ENCODE measurements at places on chromosomes 16 and 17.

DNA sequence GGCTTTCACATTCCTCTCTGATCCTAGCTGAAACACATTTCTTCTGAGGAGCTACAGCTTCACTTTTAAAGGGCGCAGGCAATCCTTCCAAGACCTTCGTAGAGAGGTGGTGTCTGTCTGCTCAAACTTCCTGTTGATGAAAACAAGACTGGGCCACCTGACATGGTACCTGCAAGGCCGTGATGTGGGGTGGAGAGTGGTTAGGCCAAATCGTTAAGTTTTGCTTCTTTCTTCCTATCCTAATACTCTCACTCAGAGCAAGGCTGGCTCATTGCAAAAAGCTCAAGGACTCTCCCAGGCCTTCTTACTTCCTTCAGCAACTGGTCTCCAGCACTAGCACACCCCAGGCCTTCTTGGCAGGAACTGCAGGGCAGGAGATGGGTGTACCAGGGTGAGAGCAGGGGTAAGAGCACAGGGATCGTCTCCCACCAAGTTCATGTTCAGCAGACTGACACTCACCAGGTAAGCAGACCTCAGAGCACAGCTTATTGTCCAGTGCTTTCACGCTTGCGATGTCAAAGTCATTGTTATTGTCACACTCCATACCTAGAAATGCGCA lies 10.9 kb upstream of the FOXJ1 start:
- peak; percentile 38 for DNase-seq

- no peak for DNase-seq
These were observed 255.5 kb upstream of the TBX2 start for GRCh38 chr17:61144137-61144536.

DNA sequence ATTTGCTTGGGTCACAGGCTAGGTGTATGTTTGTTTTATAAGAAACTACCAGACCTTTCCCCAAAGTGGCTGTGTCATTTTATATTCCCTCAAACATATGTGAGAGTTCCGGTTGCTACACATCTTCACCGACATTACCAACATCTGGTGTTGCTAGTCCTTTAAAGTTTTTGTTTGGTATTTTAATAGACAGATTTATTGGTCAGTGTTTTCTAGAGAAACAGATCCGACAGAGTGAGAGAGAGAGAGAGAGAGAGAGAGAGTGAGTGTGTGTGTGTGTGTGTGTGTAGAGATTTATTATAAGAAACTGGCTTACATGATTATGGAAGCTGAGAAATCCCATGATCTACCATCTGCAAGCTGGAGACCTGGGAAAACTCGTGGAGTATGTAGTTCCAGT lies 31.0 kb downstream of the LDHD start:
- DNase-seq: no peak

DNA sequence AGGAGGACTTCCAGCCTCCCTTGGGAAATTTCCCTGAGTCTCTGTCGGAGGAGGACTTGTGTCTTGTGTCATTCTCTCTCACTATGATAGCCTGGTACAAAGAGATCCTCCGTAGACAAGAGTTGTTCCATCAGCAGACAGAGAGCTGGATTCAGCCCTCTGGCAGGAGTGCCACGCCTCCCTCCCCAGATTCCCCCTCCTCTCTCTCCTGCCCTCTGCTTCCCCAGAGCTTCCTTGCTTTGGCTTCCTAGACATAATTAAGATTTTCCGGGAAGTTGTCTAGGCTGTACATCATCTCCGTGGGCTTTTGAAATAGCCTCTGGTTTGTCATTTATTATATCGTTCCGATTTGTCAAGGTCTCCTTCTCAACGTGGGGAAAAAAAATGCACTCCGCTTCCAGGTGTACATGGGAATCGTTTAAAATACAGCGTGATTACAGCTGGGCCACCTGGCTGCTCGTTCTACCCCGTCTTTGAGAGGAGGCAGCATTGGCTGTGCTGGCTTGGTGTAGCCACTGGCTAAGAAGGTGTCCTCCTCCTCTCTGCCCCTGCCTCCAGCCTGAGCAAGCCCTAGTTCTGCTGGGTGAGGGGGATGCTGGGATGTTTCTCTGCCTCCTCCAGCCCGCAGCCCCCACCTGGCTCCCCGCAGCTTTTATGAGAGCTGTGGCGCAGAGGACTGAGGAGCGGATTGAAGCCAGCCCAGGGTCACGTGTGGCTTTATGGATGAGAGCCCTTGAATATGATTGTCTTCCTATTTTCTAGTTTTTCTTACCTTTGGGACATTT lies 282.5 kb downstream of the SNX29 start:
- DNase-seq: no peak

DNA sequence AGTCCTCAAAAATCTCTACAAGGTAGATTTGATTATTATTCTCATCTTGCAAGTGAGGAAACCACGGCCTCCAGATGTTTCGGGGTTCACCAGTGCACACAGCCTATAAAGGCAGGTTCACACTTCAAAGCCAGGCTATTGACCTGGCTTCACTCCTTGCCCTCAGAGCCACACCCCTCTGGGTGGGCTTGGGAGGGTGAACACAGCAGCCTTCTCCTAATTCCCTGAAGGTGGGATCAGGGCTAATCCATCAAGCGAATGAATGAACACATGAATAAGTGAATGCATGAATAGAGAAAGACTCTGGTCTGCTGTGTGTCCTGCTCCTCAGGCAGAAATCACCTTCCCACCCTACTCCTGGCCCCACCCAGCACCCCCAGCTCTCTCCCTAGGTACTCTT lies 139.0 kb downstream of the CYLD start:
- DNase-seq: no peak

GRCh38 chr16:57648125-57648524 lies 19.7 kb downstream of the ADGRG1 start:
- DNase-seq: no peak

Measured in activated gamma-delta T cell treated with Interleukin-2 at 50 U/mL for 16 hours (primary cell).